PC-3 (cell line): ENCODE measurements at places on chromosomes 12 and 14. TPM values are rescaled to one million over a fixed set of nuclear protein-coding genes. Genes with fewer than 3 reads are reported as not detected.

DNA sequence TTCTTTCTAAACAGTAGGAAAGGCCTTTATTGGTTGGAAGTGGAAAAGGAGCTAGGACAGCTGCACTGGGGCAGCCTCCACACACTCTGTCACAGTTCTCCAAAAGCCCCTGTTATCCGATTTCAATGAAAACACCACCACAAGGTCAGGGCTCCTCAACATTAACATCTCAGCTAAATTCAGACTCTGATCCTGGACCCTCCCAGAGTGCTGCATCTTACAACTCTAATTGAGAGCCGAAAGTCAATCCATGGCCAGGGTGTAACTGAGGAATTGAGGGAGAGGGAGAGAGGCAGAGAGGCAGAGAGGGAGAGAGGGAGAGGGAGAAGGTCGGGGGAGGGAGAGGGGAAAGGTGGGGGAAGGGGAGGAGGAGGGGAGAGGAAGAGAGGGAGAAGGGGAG is 32.1 kb downstream of the DICER1 start:
- no peak for DNase-seq

DNA sequence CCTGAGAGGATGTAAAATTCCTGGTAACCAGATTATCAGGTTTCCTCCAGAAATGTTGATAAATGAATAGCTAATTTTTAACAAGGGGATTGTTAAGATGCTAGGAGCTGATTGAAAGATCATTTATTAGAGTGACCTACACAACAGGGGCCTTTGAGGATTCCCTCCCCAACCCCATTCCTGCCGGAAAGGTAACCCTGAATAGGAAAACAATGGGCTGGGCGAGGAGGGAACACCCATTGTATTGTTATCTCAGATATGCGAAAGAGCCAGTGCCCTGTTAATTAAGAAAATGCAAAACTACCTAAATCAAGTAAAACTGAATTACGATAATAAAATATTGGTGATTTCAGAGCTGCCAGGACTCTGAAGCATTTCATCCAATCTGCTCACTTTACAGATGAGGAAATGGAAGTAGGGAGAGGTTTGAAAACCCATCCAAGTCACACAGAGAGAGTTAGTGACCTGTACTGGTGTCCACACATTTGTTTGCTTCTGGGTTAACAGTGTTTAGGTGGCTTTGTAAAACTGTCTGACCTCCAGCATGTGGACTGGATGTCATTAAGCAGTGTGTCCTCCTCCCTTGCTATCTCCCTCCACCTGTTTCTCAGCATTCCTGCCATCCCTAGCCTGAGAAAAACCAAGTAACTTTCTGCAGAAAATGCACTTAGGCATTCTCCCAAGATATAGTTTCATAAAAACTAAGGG is 214.8 kb downstream of the TTC6 start:
- no peak for DNase-seq

GRCh38 chr12:6322969-6323339 is 12.5 kb downstream of the PLEKHG6 start:
- no peak for DNase-seq

- peak; percentile 14 for DNase-seq
These were observed 63.1 kb downstream of the BBS10 start for GRCh38 chr12:76284816-76285750.

- no peak for DNase-seq
These were observed 190.0 kb upstream of the C14orf180 start for GRCh38 chr14:104389326-104390220.

- DNase-seq = peak; percentile 32
These were observed 15.3 kb downstream of the NOC4L start for GRCh38 chr12:132159555-132160003.

- DNase-seq = no peak
These were observed 289.7 kb downstream of the RAD51B start for GRCh38 chr14:68109132-68109900.

- DNase-seq = no peak
These were observed 5.4 kb downstream of the SOX5 start for GRCh38 chr12:23944067-23944466.

GRCh38 chr12:122104844-122105243 is 26.3 kb downstream of the MLXIP start:
- DNase-seq = no peak

- no peak for DNase-seq
These were observed 33.9 kb upstream of the PPM1A start for GRCh38 chr14:60215127-60215444.

DNA sequence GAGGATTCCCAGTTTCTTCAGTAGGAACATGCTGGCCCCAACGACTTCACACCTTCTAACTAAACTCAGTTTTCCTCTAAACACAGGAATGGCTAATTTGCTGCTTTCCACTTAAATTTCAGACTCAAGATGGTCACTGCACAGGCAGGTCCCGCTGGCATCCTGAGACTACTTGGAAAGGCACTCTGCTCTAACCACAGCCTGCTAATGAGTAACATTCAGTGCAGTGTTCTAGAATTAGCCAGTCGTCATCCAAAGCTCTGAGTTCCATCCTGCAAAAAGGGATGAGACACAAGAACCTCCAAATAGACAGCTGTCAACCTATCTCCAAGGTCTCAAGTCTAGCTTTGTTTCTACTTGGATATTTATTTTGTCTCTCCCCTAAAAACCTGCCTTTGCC is 6.0 kb downstream of the CCDC92 start:
- no peak for DNase-seq

GRCh38 chr12:55927588-55928502 is at the start of gene PYM1:
Gene PYM1 (minus strand): TSS chr12:55927894. CDS start chr12:55927761, 133 bp downstream.
- peak; percentile 77 for DNase-seq

DNA sequence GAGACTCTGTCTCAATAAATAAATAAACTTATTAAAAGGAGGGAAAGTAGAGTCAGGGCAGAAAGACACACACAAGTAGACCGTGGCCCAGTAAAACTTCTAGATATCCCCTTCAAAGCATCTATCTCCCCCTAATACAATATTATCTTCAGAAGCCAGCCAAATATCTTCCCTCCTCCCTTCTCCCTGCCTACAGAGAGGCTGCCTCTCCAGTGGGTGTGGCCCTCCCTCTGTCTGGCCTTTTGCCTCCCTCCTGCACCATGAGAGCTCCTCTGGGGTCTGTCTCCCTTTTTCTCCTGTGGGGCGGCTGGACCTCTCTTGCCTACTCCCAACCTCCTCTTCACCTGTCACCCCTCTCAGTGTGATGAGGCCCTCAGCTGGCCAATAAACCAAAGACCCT is 139.2 kb downstream of the EGLN3 start:
- DNase-seq = no peak

DNA sequence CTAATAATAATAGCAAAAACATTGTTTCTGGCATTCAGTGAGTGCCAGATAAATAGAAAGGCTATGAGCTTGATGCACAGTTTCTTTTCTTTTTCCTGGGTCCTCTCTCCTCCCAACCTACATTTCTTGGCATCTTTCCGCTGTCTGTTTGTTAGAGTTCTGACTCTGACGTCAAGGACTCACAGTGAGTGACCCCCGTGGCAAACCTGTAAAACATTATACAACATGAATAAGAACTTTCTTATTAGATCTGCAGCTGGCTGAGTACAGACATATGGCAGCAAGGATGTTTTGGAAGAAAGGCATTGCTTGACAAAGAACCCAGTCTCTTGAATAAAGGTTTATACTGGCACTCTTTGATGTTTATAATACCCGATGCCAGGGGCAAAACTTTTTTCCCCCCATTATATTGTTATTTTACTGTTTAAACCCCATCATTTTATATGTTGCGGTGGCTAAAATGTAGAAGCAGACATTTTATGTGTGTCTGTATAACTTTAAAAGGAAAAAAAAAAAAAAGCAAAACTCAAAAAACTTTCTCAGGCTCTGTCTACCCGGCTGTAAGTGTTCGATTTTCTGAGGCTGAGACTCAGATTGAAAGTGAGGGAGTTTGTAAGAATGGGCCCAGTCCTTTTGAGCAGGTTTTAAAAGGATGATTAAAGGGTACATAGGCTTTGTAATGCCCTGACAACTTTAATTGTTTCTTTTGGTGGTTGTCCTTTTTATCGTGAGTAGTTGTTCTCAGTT is 159.3 kb downstream of the PDE3A start:
- DNase-seq = no peak

The SMIM41 gene
- total RNA-seq = not detected in 2 replicates

The RIPK3 gene
- not detected in 2 replicates for total RNA-seq

The SLC6A15 gene
- not detected in 2 replicates for total RNA-seq

The FGD4 gene
- total RNA-seq = 3.2 and 3.9 TPM in 2 replicates
